GOT3 (cell line): ENCODE measurements at places on chromosomes 2 and 18.

GRCh38 chr2:161839926-161840325, 215.7 kb downstream of the SLC4A10 start:
- no peak for DNase-seq

- no peak for DNase-seq
Measured at GRCh38 chr2:101596333-101596732, 101.2 kb upstream of the MAP4K4 start.

GRCh38 chr18:64403784-64404503, 255.1 kb upstream of the LINC00305 start:
- DNase-seq = no peak

DNA sequence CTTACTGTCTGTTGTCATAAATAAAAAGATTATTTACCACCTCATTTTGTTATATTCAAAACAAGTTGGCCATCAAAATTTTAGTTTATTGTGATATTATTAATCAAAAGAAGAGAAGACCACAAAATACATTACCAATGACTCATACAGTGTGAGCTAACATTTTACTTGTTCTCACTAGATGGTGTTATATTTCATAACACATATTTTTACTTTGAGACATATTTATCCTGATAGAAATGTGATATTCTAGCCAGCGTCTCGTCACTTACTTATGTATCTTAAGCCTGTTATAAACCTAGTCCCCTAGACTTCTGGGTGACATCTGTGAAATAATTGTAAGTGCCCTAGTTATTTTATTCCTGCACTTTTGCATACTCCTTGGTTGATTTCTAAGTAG, 263.2 kb downstream of the CDH7 start:
- DNase-seq = no peak

DNA sequence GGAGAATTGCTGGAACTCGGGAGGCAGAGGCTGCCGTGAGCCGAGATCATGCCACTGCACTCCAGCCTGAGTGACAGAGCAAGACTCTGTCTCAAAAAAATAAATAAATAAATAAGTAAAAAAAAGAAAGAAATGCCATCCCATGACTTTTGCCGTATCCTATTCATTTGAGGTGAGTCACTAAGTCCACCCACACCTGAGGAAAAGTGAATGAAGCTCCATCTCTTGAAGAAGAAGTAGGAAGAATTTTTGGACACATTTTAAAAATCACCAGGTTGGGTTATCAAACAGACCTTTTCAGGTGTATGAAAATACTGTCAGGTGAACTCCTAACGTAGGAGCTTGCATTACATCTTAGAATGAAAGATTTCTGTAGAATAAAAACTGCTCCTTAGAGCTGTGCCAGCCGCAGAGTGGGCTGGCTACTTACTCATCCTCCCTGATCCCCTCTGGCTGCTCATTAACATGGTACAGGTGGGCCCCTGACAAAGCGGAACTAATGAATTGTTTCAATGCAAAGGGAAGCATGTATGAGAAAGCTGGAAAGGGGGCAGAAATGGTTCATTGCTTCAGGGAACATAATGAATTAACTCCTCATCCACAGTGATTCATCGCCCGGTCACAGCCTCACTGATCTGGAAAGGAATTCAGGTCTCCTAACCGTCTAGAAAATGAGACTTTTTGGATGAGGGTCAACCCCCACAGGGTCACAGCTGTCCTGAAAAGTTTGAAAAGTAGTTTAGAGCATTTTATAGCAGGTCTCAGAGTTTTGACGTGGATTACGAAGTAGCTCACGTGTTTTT, 191.4 kb downstream of the SPP2 start:
- DNase-seq = no peak

DNA sequence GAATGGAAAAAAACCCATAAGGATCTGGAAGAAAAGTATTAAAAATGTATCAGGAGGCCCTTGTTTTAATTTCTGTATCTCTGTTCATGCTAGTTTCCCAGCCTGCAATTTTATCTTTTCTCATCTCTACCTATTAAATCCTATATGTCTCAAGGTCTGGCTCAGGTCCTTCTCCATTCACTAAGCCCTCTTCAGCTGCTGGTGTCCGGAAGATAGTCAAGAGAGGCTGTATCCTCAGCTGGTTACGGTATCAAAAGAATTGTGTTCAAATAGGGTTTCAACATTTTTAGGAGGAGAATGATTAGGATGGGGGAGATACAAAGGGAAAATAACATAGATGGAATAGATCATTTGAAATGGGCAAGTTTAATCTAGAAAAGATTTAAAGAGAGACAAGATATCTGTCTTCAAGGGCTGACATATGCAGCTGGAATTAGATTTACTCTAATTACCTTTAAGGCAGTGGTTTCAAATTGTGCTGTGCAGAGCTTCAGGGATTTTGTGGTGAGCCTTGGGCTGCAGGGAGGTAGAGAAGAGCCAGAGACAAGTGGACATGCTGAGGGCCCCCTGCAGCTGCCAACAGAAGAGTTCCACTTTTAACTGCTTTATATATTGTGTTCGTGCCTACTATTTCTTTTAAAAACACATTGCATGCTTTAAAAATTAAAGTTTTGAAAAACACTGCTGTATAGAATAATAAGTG, 24.1 kb downstream of the GREB1L start:
- DNase-seq = no peak

GRCh38 chr2:168585700-168586099, 129.6 kb downstream of the CERS6 start:
- DNase-seq = no peak

- no peak for DNase-seq
Measured at GRCh38 chr2:150127346-150127990, 360.0 kb downstream of the RND3 start.

GRCh38 chr2:21067859-21068537, 24.1 kb upstream of the APOB start:
- no peak for DNase-seq

DNA sequence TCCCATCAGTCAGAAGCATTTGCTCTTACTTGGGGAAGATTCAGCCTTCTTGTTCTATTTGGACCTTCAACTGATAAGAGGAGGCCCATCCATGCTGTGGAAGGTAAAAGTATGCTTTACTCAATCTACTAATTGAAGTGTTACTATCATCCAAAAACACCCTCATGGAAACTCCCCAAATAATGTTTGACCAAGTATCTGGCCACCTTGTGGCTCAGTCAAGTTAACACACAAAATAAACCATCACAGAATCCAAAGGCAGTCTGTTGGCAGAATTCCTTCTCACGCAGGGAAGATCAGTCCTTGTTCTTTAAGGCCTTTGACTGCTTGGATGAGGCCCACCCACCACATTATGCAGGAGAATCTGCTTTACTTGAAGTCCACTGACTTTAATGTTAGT, 531.2 kb upstream of the SMIM21 start:
- no peak for DNase-seq

DNA sequence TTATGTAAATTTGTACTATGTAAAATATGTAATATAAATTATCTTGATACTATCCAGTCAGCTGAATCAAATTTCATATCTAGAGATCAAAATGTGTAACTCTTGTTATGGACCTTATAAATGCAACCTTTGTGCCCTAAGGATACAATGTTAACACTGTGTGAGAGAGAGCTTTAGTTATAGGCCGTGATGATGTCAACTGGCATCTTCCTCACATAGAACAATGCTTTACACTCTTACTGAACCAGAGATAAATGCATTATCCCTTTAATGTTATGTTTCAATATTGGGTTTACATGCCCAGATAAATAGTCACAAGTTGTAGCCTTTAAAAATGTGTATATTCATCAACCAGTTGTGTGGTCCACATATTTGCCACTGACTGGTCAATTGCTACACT, 115.1 kb downstream of the KCNJ3 start:
- no peak for DNase-seq

- DNase-seq = no peak
Measured at GRCh38 chr2:48946449-48947048, 191.0 kb upstream of the LHCGR start.

DNA sequence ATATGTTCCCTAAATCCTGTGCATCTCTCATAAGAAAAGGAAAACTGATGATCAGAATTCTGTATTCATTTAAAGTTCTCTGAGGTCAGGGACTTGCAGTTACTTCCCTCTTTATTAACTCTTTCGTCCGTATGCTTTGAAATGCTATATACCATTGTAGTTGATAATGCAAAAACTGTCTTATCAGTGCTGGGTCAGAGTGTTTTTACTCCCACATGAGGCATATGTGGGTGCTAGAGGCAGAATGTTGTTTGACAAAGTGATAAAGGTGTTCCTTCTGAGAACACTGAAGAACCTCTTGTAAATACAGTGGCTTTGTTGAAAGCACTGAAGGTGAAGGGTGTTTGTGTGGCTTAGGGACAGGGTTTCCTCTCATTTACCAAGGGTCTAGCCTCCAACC, 136.5 kb upstream of the NFATC1 start:
- DNase-seq = no peak

GRCh38 chr2:45614330-45614729, 3.3 kb upstream of the SRBD1 start:
- no peak for DNase-seq

DNA sequence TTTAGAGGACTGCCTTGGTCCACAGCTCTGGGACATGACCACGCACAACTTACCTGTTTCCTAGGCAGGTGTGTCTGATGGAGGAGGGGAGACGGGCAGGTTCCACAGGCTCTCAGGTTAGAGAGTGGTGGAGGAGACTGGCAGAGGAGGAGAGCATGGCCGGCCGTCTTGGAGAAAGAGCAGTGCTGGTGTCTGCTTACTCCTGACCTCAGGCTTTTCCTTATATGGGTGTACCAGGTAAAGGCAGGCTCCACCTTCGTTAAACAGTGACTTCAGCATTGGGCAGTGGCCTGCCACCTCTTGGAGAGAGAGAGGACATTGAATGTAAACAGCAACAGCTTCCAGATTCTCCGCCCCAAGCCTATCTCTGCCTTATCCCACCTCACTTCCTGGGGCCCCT, at the start of gene CAPN13:
Gene CAPN13 (minus strand): TSS at position 198 of the 400 bp plus-strand sequence. CDS start 20,121 bp downstream, outside the sequence.
- DNase-seq = no peak

- DNase-seq = no peak
Measured at GRCh38 chr2:65863713-65864112, 431.3 kb upstream of the SPRED2 start.

DNA sequence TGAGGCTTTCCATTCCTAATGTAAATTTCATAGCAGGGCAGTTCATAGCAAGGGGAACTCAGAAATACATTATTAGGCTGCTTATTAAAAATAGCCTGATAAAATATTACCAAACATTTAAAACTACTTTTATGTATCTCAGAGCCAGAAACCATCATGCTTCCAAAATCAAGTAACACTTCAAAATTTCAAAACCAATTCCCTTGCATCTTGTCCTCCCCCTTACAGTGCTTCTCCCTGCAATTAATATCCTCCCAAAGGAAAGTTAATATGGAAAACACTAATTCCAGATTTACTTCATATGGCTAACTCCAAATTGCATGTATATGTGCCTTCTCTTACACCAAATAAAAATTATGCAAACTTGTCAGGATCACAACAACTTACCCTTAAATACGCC, 6.6 kb downstream of the PLEKHH2 start:
- DNase-seq = no peak

DNA sequence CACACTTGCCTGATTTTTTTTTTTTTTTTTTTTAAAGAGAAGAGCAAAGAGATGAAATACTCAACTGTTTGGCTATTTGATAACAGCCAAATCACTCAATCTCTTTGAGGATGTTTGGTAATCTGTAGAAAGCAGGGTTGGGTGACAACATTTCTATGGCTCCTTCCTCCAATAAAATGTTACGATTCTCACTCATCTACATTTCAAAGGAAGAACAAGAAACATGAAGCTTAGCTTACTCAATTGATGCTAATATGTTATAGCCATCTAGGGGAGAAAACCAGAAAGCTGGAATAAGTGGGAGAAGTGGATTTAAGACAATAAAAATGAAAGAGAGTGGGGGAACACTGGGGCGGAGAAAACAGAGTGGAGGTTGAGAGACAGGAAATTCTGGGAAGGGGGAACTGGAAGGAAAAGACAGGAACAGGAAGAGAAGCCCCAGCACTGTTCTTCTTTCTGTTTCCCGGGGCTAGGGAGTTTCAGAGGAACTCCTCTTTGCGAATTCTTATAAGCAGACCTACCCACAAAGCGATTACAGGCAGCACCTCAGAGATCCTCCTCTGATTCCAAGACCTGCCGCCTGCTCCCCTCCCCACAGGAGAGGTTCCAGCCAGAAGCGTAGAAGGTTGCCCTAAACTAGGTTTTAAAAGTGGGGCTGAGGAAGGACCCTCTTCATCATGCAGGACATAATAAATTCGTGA, 13.3 kb downstream of the ST3GAL5 start:
- DNase-seq = no peak

DNA sequence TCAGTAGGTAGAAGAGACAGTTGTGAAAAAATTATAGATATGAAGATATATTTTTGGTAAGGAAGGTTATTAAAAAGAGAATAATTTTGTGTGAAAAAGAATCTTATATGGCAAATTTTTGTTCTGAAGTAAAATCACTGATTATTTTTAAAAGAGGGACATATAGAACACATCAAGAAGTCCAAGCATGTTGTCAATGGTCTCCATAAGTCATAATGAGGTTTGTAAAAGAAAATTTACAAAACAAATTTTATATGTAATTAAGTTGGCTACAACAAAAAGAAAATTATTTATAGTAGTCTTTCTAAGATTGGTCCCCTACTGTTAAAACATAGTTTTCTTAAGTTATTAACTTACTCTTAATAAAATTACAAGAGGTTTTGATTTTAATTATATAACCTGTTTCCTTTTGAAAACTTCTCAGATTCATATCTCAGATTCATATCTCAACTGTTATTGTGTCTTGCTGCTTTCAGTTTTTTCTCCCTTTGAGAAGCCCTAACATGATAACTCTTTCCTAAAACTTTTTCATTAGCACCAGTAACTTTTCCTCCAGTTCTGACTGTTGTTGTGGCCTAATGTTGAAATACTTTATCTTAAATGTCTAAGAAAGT, 81.2 kb downstream of the SH3YL1 start:
- DNase-seq = no peak

DNA sequence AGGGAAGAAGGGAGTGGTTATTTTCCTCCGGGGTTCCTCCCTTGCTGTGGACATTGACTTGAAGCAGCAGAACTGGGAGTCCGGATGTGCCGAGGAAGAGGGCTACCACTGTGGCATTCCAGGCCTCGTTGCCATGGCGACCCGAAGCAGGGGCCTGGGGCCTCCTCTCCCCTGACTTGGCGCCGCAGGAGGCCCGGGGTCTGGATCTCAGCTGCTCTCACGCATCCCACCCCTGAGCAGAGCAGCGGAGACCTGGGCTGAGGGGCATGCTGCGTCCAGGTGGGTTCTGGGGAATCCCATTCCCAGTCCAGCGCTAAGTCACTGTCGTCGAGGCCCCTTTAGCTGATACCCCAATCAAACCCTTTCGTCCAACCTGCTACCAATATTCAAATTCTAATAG, 100.2 kb downstream of the BCL11A start:
- DNase-seq = no peak

GRCh38 chr2:68115965-68116364, 41.7 kb upstream of the PNO1 start:
- DNase-seq = no peak
